ENCODE measurements at places on chromosomes 2 and 18.

DNA sequence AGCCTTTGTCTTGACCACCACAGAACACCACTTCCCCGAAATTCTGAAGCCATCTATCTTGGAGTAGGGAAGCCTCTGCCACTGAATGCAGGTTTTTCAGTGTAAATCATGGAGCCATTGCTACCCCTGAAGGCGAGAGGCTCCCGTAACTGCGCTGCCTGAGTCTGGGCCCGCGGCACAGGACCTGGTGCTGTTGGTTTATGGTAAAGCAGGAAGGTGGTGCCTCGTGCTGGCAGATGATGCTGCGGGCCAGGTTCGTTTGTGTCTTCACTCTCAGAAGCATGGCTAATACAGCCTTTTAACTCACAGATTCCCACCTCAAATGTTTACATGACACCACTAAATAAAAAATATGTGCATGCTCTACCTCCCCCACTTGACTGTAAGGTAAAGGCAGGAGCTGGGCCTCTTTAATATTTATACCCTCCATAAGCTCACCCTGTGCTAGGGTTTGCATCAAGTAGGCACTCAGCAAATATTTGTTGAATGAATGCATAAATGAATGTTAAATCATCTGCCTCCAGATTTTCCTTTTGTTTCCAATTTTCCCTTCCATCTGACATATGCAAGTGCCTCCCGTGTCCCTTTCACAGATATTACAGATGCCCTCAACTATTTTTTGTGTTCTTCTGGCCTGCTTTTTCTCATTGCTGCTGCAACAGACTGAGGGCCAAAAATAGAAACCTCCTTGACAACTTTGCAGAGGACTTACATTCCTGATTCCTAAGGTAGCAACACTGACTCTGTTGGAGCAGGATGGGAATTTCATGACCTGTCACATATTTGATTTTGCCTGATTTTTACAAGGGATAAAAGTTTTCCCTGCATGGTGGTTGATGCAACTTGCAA is 83.5 kb upstream of the CPO start:
- peak; percentile 27 for DNase-seq

DNA sequence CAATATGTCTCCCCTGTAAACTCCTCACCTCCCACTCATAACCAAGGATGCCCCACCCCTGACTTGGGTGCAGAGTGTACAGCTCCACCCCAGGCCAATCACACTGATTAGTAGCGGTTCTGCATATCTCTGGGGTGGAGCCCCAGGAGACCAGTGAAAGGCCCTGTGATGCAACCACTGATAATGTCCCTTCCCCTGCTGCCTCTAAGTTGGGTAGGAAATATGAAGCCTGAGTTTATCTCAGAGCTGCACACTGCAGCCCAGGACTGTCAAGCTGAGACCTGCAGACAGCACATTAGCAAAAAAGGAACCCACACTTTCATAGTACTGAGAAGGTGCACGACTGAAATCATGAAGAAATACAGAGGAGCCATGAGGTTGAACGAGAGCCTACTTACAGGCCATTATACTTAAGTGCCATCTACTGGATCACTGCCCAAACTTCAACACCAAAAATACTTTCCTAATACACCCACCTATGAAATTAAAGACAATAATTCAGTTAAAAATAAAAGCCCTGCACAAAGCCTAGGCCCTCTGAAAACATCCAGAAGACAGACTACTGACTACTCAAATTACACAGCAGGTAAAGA is 455.4 kb upstream of the LRRTM4 start:
- DNase-seq = no peak

- DNase-seq = no peak
Observed at GRCh38 chr2:216575465-216575864, 57.8 kb upstream of the IGFBP2 start.

DNA sequence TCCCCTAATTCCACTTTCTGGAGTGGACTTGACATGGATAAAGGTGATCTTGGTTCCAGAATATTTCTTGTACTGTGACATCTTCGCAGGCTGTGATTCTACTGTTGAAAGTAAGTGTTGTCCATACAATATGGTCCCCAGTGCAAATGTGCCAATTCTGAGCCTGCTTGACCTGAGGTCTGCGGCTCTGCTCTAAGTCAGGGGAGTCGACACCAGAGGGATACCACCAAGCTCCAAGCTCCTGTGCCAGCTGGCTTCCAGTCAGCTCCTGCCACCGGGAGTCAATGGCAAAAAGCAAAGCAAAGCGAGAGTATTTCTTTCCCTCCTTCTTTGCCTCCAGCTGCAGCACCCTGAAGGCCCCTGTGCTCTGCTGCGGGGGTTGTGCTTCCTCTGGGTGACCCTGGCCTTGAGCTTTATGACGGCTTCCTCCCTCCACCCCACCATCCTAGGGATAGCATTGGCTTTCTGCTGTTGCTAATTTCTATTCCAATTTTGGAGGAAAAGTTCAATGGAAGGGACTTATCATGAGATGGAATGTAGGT is 50.4 kb downstream of the SLC35F5 start:
- no peak for DNase-seq

- DNase-seq = no peak
Observed at GRCh38 chr2:222270396-222270795, 28.4 kb downstream of the PAX3 start.

GRCh38 chr2:191019376-191019775 is 5.4 kb upstream of the STAT1 start:
- DNase-seq = no peak

GRCh38 chr2:35347561-35347960 is 1008.0 kb upstream of the CRIM1 start:
- no peak for DNase-seq

DNA sequence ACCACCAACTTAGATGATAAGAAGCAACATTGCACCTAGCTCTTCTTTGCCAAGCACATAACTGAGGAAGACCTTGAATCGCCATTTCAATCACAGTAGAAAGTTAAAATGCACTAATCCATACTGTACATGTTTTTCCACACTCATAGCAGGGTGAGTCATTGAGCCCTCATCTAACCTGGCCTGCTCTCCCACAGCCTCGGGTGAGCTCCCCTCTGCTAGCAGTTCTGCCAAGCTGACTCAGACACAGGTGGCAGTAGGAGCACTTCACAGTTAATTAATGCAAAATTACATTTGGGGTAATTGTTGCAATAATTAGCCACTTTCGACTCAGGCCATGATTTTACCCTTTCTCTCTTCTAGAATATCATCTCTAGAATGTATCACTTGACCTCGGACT is 1632.8 kb upstream of the CELF4 start:
- DNase-seq = no peak

DNA sequence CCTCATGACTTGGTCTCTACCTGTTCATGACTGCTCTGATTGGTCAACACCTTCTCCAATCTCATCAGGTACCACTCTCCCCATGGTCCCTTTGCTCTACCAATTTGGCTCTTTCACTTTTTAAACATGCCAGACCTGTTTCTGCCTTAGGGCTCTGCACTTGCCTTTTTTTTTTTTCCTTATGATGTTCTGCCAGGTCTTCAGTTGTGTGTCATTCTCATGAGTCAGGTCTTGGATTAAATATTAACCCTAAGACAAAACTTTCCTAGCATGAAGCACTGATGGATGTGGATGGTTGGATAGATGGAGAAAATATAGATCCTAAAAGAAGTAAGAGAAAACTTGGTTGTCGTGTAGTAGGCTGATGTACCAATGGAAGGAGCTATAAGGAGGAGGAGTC is 219.3 kb downstream of the TTC32 start:
- peak; percentile 52 for DNase-seq

GRCh38 chr2:177093371-177093770 is 119.2 kb upstream of the HNRNPA3 start:
- DNase-seq = no peak

DNA sequence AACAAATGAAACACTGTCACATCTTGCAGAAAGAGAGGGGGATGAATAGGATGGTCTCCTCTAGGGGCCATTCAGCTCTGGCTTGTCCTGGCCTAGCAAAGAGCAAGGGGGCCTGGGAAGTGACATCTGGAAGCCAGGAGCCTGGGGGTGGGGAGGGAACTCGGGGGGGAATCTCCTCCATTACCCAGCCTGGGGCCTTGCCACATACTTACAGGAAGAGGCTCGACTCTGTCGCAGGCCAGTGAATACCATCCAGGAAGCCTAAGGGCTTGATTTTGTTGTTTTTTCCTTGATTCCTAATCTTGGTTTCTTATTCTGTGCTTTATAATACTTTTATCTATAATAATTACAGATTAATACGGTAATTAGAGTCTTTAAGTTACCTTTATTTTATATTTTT is 797.5 kb upstream of the ID2 start:
- DNase-seq = no peak

DNA sequence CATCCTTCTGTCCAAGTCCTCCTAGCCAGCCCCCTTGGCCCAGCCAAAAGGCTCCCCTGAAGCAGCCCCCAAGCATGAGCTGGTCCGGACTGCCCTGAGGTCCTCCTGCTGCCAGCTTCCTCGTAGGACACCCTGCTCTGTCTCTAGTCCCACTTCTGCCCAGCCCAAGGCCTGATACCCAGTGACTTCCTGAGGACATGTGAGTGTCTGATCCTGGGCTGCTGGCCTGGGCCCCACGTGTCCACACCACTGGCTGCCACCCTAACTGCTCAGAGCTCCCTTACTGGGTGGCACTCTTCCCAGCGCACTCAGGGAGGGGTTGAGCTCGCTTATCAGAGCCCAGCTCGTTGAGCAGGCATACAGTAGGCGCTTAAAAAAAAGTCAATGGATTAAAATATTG is 34.4 kb upstream of the PDIA6 start:
- no peak for DNase-seq

DNA sequence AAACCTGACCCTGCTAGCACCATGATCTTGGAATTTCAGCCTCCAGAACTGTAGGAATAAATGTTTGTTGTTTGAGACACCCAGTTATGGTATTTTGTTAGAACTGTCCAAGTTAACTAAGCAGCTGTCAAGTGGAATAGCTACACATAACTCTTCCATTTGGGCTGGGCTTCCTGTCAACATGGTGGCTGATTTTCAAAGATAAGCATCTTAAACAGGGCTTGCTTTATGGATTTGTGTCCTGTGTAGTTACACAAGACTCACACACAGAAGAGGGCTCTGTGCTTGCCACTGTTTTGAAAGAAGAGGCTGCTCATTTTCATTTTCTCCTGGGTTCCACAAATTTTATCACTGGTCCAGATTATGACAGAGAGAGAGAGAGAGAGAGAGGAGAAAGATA is 35.7 kb downstream of the GCG start:
- DNase-seq = no peak

DNA sequence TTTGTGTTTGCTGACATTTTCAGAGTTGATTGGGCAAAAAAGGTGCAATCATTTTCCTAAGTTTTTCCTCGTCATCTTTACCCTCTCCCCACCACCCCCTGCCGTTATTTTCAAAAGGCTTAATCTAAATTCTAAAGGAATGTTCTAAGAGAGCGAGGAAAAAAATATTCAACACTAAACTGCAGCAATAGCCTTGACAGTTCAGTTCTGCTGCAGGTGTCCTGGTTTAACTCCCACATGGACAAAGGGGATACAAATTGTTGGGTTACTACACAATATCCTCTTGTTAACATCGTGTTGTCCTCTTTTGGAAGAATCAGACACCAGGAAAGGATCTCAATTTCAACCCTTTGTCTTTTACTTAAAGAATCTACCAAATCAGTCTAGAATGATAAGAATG is 696.5 kb downstream of the NRXN1 start:
- no peak for DNase-seq

GRCh38 chr2:235458839-235459273 is 35.0 kb upstream of the AGAP1 start:
- peak; percentile 51 for DNase-seq

DNA sequence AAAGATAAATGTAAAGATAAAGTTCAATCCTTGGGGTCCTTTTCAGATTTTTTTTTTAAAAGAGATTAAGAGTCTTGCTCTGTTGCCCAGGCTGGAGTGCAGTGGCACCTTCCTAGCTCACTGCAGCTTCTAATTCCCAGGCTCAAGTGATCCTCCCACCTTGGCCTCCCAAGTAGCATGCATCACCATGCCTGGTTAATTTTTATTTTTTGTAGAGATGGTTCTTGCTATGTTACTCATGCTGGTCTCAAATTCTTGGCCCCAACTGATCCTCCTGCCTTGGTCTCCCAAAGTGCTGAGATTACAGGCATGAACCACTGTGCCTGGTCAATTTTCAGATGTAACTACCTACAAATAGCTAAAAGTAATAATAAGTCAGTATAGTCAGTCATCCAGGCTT is 21.1 kb downstream of the NFE2L2 start:
- no peak for DNase-seq

DNA sequence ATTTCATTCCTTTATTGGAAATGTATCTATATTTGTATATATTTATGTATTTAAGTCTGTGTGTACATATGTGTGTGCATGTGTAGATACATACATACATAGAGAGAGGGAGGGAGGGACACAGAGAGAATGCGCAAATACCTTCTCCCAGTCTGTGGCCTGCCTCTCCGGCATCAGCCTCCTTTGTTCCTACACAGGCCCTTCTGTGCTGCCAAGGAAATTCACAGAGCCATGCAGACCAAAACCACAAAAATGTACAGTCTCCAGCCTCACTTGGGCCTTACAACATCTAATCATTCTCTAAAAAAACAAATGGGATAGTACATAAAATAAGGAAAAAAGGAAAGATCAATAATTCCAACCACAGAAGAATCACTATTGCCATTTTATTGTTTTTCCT is 8.8 kb upstream of the CRACDL start:
- DNase-seq = peak; percentile 36

- DNase-seq = no peak
Observed at GRCh38 chr2:70827388-70827787, 7.0 kb upstream of the CLEC4F start.

DNA sequence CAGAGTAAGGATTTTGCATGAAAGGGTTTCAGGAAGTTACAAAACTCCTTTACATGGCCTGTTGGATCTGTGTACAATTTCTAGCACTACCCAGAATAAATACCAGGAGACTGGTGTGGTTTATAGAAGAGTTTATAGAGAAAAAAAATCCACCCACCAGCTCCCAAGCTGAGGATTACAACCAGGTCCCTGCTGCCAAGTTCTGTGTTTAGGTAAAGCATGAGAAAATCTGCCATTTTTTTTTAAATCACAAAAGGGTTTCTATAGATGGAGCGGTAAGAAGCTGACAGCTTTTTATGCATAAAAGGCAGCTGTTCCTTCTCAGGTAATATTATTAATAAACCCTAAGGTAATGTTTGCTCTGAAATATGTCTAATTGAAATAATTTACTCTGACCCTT is 545.4 kb upstream of the ZEB2 start:
- DNase-seq = no peak

- DNase-seq = peak; percentile 52
Observed at GRCh38 chr2:6773007-6773693, 92.6 kb downstream of the CMPK2 start.

DNA sequence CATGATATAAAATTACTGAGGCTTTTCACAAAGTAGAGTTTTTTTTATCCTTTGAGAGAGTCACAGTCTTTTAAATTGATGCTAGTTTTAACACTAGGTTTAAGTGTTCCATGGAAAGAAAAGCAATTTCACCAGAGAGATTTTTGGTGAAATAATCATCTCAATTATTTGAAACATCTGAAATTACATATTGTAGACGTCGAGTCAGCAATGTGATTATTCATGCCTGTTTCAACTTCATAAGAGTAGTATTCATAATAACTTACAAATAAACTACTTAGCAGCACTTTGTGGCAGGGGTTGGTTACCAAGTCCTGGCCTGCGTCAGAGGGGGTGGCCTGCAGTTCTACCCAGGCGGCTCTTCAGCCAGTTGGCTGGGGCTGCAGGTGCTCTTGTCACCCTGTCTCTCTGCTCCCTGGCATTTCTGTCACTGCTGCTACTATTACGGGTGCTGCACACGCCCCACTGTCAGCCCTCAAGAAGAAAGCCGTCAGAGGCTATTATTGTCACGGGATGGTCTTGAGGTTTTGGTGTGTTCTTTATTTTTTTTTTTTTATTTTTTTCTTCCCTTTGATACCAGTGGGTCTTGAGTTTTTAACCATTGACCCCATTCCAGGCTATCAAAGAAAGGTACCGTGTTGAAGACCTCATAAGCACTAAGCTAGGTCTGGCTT is 50.4 kb downstream of the MALT1 start:
- peak; percentile 4 for DNase-seq

Measured in foreskin fibroblast (primary cell).